ENCODE measurements at places on chromosomes 6 and 20.

- no peak for DNase-seq
Measured at GRCh38 chr6:170291271-170292110, 613 bp upstream of the DLL1 start.

DNA sequence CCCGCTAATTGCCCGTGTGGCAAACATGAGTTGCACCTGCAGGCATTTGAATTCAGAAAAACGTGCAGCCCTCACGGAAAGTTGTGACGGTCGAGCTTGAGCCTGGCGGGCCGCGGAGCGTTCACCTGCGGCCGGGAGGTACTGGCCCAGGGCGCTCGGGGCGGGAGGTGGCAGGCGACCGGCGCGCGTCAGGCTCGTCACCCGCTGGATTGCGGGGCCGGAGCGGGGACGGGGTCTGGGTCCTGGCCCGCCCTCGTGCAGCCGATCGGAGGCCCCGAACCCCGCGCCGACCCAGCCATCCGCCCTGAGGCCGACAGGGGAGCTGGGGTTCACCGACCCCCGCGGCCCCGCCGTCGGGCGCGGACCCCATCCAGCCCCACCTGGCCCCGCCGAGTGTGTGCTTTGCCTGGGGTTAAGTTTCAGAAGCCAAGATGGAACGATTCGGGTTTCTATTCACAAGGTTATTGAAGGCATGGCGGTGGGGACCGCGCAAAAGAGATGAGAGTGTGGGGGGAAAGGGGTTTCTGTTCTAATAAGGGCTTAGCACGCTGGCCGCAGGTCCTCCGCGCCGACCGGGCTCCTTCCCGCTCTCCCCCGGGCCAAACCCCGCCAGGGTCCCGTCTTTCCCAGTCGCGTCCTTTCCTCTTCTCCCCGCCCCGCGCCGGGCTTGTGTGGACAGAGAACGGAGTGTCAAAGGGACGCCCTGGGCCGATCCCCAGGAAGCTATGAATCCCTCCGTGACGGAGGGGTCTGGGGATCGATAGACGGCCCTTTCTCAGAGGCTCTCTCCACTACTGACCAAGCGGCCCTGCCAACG is 1.6 kb upstream of the HEY2 start:
- DNase-seq: no peak

DNA sequence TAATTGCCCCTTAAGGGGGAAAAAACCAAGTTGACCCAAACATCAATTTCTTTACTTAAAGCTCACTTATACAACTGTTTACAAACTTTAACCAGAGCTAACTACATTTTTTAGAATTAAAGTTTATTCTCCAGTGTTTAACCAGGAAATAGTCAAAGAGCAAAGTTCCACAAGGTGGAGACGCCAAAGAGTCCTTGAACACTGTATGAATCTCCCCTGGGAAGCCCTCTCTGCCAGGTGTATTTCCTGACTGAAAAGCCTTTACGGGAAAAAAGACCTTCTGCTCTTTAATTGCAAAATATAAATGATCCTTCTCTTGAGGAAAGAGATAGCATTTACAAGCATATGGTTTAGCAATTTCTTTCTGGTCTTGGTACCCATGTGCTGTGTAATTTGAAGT is 36.2 kb downstream of the BTBD9 start:
- DNase-seq: no peak

GRCh38 chr6:4366635-4367395 is 231.4 kb upstream of the ECI2 start:
- DNase-seq: no peak

DNA sequence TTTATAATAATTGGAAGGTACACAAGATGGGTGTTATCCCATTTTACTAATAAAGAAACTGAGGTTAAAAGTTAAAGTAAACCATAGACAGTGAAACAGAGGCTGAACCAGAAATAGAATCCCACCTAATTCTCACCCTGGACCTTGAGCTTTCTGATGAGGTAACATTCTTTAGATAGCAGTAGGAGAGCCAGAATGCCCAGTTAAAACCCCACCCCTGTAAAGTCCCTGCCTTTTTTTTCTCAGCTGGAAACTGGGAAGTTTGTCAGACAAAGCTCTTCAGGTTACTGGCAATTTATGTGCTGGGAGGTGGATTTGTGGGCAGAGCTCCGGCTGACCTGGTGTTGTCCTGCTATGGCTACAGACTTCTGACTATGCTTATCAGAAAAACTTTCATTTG is 1.9 kb upstream of the MCHR2 start:
- DNase-seq: no peak

- DNase-seq: no peak
Measured at GRCh38 chr20:20977786-20978185, 128.4 kb downstream of the LINC00237 start.

GRCh38 chr20:64253000-64253383 is 2.6 kb upstream of the PCMTD2 start:
- DNase-seq: no peak

DNA sequence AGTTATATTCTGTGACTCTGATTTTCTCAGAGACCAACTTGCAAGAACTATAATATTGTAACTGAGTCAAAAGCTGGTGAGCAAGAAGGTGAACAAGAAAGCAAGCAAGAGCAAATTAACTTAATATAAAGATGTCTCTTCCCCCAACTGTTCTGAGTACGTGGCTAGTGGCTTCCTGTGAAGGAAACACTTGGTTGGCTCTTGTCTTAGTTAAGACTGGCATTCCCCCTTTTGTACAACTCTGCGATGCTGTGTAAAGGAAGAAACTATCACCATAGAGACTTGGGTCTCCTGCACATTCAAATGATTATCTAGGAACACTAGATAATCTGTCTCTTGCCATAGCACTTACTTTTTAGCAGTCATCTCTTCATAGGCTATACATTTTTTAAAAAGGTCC is 47.3 kb upstream of the TNFAIP3 start:
- DNase-seq: no peak

DNA sequence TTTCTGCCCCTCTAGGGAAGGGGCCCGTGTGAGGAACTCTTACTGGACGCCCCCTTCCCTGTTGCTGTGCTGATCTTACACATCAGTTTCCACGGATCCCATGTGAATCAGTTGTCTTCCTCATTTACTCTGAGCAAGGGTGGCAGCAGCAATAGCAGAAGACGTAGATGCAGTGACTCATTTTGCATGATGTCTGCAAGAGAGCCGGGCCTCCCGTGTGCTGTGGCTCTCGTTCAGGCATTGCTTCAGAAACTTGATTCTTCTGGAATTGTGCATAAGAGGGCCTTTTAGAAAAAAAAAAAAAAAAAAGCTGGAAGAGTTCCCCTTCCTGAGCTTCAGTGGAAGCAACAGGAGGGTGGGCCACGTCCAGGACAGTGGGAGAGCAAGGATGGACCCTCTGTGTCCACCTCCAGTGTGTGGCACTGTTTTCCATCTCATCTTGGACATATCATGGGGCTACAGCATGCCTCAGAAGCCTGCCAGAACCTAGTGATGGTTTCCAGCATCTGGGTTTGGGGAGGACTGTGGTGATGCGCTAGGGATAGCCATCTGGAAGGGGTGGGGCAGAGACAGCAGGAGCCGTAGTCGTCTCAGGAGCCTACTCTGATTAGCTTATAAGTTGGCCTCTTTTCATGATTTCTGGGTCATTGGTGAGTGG is 62.1 kb downstream of the FOXO3 start:
- DNase-seq: no peak

GRCh38 chr20:57412347-57413029 is 21.3 kb downstream of the RBM38 start:
- no peak for DNase-seq

DNA sequence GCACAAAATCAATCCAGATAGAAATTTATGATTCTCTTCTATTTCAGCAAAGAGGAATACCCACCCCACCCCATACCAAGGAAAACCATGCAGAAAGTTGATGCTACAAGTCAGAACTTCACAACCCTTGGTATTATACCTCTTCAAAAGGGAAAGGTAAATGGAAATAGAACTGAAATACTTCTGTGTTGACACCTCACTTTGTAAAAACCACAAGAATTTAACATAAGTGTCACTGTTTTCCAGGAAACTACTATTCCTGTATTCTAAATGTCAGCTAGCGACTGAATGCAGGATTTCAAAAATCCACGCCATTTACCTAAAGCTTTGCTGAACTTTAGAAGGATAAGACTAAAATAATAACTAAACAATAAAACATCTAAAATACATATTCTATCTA is 3.6 kb downstream of the CPNE1 start:
- no peak for DNase-seq

GRCh38 chr6:40356242-40356910 is 230.8 kb downstream of the LRFN2 start:
- no peak for DNase-seq

GRCh38 chr6:6699741-6700367 is 111.3 kb downstream of the LY86 start:
- DNase-seq: no peak

DNA sequence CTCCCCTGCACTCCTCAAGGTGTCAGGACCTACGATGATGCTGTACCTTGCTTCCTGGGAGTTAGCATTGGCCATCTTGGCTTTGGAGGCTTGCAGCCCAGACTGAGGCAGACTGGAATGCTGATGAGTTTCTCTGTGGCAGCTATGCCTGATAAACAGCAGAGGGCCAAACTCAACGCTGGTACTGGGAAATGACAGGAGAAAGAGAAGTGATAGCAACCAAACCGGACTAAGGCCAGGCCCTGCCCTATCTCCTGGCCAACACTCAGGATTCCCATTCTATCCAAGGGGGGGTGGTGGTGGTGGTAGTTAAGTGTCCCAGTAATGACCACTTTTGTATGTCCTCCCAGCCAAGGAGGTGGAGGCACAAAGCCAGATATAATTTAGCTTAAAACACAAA is 90.0 kb upstream of the DTNBP1 start:
- DNase-seq: no peak

DNA sequence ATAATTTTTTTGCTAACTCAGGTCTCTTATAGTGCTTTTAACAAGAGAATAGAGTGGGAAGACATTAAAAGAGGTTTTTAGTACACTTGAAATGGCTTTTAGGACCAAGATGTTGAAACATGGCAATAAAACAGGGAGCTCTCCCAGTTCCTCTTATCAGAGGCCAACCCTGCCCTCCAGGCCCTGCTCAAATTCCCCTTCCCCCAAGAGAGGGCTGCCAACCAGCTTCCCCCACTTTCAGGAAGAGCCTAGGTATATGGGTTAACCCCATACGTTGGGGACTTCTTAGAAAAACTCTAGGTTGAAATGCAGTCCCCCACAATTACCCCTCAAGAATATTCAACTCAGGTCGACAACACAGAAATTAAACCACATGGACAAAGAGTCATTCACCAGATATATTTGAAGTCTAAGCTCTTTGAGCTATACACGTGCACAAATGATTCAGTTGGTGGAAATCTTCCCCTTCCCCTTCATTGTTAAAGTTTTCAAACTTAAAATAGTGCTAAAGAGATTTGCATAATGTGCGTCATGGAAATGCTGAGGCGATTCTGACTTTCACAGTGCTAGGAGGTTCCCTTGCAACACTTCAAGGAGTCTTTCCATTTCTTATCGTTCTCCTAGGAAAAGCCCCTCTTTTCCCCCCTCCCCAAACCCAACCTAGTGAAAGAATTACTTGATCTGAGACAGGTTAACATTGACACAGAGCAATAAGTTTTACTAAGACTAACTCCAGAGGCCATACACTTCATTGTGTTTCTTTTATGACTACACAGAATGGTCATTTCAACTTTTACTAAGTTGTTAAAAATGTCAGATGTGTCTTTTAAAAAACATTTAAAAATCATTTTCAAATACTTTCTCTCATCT is 49.8 kb upstream of the ENPP5 start:
- DNase-seq: no peak

GRCh38 chr20:50151034-50151743 is 2.3 kb downstream of the PEDS1 start:
- no peak for DNase-seq

DNA sequence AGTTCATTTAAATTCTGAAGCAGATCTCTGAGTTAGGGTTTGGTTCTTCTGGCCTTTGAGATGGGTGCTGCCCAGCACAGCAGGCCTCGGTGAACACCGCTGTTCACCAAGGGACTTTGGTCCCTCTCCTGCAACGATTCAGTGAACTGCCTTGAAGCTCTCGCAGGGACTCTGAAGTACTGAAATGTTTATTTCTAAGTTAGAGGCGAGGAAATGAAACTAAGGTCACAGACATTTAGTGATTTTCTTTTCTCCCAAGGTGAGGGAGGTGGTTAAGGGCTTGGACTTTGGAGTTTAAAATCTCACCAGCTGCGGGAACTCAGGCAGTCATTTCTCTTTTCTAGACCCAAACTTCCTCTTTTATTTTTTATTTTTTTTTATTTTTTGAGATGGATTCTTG is 26.2 kb downstream of the E2F3 start:
- DNase-seq: no peak

DNA sequence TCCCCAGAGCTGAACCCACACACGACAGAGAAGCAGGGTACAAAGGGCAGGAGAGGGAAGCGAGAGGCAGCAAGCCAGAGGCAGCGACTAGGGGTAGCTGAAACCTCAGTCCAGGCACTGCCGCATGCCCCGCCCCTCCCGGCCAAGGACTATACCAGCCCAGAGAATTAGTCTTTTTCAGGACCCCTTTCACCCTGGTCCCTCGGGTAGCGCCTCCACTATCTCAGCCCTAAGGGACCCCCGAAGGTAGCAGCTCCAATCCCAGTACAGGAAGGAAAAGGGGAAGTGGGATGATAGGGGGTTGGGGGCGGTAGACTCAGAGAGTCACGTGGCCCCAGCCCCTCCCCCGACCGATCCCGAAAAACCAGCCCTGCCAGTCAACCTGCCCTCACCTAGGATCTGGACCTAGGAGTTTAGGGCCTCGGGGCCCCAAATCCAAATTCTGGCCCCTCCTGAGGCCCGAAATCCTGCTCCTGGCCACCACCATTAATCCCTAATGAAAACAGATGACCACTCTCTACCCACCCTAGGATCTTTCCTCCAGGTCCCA is 1.3 kb downstream of the RGL2 start:
- no peak for DNase-seq

GRCh38 chr20:53565254-53565653 is 28.4 kb downstream of the ZNF217 start:
- DNase-seq: no peak

DNA sequence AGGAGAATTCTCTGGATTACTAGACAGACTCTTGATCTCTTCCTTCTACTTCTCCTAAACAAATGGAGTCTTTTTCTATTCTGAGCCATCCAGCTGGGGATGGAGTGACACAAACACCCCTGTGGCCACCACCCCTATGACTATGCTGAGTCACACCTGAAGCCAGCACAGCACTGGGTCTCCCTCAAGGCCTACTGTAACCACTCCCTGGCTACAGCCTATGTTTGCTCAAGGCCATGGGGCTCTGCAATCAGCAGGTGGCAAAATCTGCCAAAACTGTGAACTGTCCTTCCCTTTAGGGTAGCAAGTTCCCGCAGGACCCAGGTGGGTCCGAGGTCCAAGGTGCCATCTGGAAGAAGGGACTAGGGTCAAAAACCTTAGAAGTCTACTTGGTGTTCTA is 132.3 kb downstream of the TINAG start:
- no peak for DNase-seq

- no peak for DNase-seq
Measured at GRCh38 chr20:50350510-50351249, 159.5 kb upstream of the PTPN1 start.

GRCh38 chr20:49288784-49289696 is 11.2 kb upstream of the ZNFX1 start:
- DNase-seq: no peak

All from stimulated activated CD4-positive, alpha-beta T cell treated with anti-CD3 and anti-CD28 coated beads, Interleukin-1b, Interleukin-23, amount 100 ng/mL, for 1 hour (primary cell).